ENCODE measurements at places on chromosomes 11 and 22.
A peak's percentile ranks its signal among the peaks of the same experiment; 100 is the strongest.

DNA sequence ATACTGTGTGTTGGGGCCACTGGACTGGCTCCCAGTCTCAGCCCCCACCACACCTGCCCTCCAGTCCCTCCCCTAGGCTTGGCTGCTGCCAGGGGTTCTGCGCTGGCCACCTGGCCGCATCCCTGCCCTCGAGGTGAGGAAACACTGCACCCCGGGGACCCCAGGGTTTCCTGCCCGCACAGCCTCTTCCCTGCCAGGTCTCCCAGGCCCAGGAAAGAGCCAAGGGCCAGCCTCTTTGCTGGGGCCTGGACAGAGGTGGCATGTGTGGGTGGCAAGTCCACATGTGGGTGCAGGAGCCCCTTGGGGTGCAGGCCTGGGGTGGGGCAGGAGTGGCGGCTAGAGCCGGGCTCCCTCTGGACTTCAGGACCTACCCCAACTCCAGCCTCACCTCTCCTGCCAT is 2.5 kb downstream of the EPS8L2 start:
- DNase-seq, result no peak

- no peak for DNase-seq
Measured at GRCh38 chr22:26708256-26709009, 51.0 kb downstream of the MIAT start.

DNA sequence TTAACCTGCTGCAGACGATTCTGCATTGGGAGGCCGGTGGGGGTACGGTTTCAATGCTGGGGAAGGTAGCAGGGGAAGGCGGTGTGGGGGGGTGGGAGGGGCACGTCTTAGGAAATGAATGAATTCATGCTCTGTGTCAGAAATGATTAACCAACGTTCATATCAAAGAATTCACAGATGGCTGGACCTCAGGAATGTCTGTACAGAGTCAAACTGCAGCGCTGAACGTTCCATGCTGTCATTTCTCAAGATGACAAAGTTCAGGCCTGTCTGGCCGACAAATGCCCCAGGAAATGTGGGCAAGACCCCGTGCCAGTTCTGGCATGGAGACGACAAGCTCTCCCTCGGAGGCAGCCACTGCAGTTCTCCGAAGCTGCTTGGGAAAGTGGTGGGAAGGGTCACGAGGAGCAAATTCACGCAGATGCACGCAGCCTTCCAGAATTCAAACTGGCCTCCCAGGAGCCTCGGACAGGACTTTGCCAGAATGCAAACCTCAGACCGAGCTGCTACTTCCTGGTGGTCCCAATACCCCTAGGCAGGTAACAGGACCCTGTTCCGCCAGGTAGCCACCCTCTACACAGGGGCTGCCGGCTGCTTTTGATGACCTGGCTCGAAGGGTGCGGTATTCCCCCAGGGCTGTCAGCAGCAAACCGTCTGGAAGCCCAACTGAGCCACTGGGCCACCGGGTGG is 81.5 kb downstream of the TRMU start:
- no peak for DNase-seq

DNA sequence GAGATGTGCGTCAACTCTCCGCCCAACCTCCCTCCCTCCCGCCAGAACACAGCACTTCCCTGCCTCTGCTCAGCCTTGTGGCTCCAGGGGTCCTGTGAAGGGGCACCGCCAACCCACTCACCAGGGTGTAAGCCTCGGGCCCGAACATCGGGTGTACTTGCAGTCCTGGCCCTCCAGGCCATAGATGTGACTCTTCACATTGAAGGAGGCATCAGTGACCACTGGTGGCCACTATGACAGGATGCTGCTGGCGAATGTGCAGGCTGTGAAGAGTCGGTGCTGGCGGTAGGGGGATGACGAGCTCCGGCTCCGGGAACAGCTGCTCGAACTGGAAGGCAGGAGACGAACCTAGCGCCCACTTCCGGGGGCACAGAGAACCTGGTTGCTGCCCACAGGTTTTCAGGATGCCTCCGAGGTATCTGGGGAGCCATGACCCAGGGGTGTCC is 97.4 kb downstream of the MED15 start:
- no peak for DNase-seq

DNA sequence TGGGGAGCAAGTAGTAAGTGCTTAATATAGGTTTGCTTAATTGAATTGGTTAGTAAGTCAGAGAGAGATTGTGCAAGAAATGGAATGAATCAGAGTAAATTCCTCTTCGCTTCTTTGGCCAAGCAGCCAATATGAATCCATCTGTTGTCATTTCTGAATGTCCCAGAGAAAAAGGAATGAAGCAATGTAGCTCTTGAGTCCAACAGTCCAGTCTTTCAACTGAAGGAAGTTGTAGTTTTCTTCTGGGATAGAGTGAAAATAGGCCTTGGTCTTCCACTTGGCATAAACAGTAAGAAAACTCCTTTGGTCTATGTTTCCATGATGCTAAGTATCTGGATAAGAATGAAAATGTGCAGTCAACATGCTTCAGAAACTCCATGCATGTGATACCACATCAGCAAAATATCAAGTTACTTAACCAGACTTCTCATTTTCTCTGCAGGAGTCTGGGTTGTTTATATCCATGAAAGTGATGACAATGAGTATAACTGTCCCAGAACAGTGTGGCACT is 1.8 kb upstream of the FIBIN start:
- DNase-seq, result no peak

DNA sequence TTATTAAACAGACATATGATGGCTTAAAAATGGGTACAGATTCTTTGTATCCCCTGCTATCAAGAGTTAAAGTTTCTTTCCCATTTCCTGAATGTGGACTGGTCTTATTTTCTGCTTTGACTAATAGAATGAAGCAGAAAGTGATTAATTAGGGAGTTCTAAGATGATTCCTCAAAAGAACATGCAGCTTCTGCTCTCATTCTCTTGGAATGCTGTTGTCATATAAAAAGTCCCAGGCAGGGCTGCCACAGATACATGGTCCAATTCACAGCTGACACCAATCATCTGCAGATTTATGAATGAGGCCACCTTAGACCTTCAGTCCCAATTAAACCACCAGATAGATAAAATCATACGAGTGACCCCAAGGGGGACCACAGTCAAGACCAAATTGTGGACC is 844.5 kb upstream of the RAG2 start:
- no peak for DNase-seq

DNA sequence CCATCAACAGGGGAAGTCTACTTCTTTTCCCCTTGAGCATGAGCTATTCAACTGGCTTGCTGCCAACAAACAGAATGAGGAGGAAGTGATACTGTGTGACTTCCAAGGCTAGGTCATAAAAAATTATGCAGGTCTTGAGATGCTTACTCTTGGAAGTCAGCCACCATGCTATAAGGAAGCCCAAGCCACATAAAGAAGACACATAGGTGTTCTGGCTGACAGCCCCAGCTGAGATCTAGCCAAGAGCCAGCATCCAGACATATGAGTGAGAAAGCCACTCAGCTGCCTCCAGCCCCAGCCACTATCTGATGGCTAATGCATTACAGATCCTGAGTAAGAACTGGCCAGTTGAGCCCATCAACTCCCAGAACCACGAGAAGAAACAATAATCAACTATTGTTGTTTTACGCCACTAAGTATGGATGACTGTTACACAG is 31.0 kb upstream of the PPP2R1B start:
- peak; percentile 5 for DNase-seq

DNA sequence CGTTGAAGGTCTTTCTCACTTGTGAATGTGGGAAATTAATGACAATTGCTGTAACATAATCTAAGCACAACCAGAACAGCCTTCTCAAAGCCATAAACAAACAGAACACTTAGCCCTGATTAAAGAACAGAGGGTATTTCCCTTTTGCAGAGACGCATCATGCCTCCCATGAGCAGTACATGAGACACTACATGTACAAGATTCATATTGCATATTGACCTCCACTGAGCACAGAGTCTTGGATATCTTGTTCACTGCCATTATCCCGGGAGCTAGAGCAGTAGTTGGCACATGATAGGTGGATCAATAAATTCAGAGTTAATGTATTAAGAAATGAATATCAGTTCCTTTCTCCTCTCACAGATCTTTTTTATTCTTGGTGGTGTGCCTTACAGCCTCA is 1194.3 kb upstream of the TENM4 start:
- no peak for DNase-seq

- no peak for DNase-seq
Measured at GRCh38 chr22:39122772-39123470, 25.9 kb downstream of the APOBEC3H start.

DNA sequence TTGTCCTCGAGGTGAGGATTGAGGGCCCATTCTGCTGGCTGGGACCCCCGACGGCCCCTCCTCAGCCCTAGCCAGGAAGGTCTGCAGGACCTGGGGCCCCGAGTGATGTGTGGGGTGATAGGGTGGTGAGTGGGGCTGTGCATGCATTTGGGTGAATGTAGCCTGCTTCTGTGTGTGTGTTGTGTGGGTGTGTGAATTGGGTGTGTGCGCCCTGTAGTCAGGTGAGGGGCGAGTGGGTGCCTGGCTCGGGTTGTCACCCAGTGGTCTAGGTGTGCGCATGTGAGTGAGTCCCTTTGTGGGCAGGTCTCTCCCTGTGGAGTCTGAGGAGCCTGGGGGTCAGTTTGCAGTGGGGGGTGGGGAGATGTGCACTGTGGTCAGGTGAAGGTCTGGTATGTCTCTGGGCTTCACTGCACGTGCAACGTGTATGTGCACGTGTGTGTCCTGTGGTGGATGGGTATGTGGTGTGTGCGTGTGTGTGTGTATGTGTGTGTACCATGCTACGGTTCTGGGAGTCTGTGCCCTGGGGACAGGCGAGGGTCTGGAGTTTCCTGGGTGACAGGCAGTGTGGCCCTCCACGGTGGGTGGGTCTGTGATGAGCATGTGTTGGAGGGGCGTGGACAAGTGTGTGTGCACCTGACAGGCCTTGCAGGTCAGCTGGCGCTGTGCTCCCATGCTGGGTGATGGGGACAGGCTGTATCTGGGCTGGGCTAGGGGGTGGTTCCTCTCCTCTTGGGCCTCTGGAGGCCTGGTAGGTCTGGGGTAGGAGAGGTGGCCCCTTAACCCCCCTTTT is 1.0 kb downstream of the TMEM151A start:
- DNase-seq, result no peak

- DNase-seq, result no peak
Measured at GRCh38 chr11:130462101-130462885, 13.8 kb downstream of the ADAMTS15 start.

- DNase-seq, result no peak
Measured at GRCh38 chr22:23384431-23384830, 195.7 kb downstream of the IGLL1 start.

- DNase-seq, result no peak
Measured at GRCh38 chr22:49291781-49292180, 535.9 kb downstream of the BRD1 start.

DNA sequence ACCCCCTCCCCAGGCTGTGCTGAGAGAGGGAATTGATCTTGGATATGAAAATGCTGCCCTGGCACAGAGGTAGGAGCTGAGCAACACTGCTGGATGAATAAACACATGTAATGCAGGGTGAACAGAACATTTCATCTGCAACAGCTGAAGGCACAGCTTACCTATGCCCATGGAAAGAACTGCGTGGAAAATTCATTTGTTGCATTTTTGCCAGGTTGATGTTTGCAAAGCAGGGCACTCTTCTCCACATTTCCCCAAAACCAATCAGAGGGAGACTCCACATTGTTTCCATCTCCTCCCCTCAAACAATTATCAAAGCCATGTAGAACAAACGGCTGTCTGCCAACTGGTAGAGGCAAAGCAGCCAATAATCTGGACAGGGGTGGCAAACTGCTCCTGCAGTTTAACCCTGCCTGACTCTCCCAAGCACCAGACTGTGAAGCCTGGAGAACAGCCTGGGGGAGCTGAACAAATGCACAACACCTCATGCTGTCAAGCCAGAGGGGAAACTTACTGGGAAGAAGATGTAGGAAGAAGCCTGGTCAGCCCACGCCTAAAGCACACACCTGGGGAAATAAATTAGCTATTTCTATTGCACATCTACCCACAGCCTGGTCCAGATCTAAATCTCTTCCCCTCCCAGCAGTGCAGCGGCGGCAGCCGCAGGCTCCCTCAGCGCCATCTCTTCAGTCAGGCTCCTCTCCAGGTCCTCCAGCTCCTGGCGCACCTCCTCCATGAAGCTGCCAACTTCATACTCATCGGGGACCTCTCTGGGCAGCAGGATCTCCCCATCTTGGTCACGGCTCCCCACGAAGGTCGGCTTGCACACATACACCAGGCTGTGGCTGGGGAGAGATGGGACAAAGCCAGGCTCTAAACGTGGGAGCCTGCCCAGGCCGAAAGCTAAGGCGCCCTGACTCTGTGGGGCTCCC is 44.3 kb downstream of the DKK3 start:
- no peak for DNase-seq

GRCh38 chr11:106327637-106328036 is 250.2 kb downstream of the AASDHPPT start:
- DNase-seq, result no peak

- DNase-seq, result no peak
Measured at GRCh38 chr11:108912581-108912980, 247.7 kb downstream of the DDX10 start.

GRCh38 chr11:95140397-95141033 is 50.9 kb downstream of the ENDOD1 start:
- no peak for DNase-seq

DNA sequence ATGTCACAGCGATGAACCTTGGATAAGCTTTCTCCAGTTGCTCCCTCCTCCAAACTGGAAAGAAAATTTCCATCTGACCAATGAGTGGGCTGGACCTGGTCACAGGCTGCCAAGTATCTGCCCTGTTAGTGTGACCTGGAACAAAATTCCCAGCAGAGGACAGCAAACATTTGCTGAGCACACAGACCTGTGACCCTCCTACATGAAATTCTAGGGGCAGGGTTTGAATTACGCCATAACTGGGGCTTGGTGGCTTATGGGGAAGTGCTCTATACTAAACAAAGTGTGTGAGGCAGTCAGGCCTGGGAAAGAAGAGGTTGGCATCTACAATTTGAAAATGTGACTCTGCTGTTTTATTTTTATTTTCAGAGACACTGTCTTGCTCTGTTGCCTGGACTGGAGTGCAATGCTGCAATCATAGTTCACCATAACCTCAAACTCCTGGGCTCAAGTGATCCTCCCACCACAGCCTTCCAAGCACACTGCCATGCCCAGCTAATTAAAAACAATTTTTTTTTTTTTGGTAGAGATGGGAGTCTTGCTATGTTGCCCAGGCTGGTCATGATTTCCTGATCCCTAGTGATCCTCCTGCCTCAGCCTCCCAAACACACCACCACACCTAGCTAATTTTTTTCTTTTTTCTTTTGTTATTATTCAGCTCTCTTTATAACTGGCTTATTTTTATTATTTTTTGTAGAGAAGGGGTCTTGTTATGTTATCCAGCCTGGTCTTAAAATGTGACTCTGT is 13.6 kb upstream of the XBP1 start:
- no peak for DNase-seq

GRCh38 chr11:46461461-46461927 is 69.9 kb upstream of the CHRM4 start:
- no peak for DNase-seq

Measured in CD4-positive, alpha-beta T cell treated with Interleukin-4 for 4 hours (primary cell).